ENCODE measurements at places on chromosomes 7 and 10.

DNA sequence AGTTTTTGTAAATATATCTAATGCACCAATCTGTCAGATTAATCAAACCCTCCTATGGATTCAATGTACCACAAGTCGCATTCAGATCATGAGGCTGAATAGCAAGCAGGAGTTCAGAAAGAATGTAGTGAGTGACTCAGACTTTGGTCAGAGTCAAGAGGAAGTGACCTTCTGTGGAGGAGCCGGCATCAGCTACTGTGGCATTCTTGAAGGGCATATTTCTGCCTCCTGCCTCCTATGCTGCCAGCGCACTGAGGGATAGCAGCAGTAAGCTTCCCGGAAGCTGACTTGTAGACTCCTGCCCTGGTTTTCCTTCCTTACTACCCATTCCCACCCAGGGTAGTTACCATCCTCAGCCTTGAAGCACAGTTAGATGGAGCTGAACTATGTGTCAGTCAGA is 867.5 kb downstream of the NRG3 start:
- peak; percentile 77 for DNase-seq

DNA sequence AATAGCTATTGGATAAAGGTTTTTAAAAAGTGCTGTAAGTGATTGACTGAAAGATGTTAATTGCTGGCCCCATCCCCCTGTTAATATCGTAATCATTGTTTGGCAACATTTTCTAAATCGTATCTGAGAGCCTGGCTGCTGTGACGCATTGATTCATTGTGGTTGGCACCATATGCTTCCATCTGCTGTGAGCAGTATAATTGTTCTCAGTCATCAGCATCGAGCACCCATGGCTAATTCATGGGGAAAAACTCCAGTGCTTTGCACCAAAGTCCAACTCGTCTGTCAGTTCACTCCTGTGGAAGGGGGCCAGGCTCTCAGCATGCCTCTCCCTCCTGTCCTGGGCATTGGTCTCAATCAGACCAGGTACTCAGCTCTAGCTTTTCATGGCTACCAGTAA is 205.2 kb downstream of the STK31 start:
- no peak for DNase-seq

DNA sequence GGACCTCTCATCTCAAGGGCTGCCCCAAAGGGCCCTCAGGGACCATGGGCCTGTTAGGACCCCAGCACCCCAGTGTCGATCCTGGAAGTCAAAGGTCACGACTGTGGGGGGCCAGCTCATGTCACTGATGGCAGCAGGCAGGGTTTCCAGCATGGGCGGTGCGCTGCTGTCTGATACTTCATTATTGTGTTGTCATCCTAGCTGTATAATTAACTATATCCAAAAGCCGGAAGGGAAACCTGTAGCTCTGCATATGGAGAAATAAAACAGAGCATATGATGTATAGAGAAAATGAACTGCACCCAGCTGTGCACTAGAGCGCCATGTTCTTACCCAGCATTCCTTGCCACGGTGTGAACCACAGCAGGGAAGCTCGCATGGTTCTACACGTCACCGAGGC is 196.3 kb downstream of the EBF3 start:
- DNase-seq: no peak

- no peak for DNase-seq
Observed at GRCh38 chr10:77829356-77829755, 97.2 kb downstream of the DLG5 start.

DNA sequence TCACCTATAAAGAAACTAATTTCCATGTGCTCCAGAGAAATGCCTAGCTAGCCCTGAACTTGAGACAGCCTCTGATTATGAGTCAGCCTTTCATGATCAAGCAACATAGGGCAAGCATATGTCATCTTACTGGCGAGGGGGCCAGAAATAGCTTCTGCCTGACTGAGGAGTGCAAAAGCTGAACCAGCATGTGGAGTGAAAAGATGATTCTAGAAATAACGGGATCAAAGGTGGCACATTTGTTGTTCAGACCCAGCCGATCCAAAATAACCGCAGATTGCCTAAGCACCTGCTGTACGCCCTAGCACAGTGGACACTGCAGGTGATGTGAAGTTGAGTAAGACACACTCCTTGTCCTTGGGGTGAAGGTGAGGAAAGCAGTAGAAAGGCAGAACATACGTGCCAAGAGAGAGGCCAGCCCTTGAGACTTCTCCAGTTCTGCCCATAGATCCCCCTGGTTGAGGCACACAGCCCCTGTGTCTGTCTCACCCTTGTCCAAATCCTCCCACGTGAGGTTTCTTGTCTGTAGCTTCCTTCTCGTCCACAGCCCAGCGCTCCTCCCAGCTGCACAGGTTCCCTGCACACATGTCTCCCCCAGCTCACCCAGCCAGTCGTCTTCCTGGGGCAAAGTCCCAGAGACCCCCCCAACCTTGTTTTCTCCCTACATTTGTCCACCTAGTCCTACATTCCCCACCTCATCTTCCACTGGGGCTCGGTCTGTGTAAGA is 2.8 kb upstream of the BCL7B start:
- DNase-seq: peak; percentile 89

- peak; percentile 54 for DNase-seq
Observed at GRCh38 chr7:46725838-46726237, 804.8 kb upstream of the IGFBP3 start.

DNA sequence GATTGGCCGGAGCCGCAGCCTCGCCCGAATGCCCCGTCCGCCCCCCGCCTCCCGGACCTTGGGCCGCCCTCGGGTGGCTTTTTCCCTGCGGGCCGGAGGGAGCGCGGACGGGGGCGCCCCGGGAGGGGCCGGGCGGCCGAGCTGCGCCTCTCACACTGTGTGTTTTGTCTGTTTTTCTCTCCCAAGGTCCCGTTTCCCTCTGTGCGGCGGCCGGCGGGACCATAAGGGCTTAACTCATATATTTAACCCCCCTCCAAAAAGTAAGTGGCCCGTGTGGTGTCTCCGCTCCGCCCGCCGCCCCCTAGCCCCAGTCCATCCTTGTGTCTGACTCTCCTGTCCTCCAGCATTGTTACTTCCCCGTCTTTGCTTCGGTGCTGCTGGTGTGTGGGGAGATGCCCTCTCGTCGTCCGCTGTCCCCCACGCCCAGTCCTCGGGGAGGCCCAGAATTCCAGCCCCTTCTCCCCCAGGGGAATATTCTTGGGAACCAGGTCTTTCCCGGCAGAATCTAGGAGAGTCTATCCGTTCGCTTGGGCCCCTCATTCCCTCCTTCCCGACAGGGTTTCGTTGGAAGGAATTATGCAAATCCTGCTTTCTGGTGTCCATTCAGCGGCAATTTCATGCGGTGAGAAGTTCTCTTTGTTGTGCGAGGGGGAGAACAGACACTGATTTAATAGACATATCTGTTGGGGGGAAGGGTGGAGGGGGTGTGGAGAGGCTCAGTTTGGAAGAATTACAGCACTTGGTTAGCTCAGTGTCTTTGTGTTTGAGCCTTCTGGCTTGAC is 1.3 kb downstream of the LCOR start:
- DNase-seq: peak; percentile 40

DNA sequence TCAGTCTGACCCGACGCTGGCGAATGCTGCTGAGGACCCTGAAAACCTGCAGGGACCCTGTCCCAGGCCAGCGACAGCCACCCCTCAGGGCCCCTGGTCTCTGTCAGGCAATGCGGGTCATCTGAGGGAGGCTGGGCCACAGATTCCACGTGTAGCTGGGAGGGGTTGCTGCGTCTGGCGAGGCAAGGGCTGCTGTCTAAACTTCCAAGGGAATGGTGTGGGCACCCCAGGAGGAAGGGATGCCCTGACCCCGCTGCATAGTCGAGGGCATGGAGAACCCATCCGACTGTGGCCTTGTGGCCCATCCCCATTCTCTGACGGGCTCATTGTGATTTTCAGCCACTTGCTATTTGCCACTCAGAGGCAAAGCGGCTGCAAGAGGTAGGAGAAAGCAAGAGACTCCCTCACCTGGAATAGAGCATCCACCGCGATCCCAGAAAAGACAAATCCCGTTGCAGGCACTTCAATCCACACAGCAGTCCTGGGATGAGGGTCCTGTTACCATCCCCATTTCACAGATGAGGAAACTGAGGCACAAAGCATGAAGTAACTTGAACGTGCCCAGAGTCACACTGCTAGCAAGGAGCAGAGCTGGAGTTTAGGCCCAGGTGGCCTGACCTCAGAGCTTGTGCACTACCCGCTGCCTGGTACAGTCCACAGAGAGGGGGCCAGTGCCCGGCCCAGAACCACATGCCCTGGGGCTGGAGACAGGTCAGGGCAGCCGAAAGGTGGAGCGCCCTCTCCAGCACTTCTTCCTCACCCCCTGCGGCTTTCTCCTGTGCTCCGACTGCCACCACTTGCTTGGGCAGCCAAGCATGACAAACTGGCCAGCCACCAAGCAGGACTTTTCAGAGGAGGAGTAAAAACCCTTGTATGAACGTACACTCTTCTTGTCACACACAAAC is 163.8 kb upstream of the KLF14 start:
- peak; percentile 48 for DNase-seq

DNA sequence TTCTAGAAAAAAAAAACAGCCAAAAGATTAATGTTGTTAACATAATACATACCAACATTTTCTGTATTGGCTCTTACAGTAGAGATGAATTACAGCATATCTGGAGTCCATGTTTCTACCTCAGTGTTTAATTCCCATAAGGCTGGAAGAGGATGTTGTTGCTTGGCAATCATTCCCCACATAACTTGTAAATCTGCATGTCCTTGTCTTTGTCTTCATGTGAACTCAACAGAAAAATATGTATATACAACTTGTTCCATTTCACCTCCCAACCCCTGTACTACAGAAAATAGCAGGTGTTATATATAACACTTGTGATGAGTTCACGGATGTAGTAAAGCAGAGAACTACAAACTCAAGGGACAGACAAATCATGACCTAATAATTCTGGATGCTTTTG is 160.9 kb upstream of the SEMA3C start:
- DNase-seq: no peak

- peak; percentile 34 for DNase-seq
Observed at GRCh38 chr10:60572511-60573194, 183.0 kb upstream of the ANK3 start.

DNA sequence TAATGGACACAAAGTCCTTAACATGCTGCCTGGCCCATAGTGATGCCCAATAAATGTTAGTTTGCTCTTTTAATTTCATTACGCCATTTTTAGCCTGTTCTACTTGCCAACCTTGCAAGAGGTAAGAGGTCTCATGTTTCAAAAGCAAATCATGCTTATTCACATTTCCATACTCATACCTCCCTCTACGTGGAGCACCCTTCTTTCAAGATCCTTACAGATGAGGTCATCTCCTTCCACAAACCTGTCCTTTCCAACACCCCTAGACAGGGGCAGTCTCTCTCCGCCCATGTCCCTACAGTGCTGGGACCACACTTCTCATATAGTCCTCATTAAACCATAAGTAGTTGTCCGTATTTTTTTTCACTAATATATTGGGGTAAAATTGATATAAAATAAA is 271.3 kb downstream of the FGFR2 start:
- DNase-seq: no peak

GRCh38 chr10:23174977-23175512 is 17.1 kb upstream of the PTF1A start:
- no peak for DNase-seq

DNA sequence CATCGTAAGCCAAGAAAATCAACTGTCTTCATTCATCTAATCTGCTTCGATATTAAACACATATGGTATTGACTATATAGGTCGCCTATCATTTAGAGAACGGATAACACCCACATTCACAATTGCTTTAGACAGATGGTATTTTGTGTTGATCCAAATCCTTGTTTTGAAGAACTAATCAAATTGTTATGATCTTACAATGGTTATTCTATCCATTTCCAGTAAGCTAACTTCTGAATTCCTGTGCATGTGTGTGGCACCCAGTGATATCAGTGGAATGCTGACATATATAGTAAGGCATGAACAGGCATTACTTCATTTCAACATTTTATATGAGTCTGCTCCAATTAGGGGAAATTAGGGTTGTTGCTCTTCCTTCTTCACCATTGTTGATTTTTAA is 98.8 kb downstream of the SEMA3E start:
- DNase-seq: peak; percentile 65

- DNase-seq: no peak
Observed at GRCh38 chr7:102898532-102898859, 14.3 kb upstream of the LRRC17 start.

DNA sequence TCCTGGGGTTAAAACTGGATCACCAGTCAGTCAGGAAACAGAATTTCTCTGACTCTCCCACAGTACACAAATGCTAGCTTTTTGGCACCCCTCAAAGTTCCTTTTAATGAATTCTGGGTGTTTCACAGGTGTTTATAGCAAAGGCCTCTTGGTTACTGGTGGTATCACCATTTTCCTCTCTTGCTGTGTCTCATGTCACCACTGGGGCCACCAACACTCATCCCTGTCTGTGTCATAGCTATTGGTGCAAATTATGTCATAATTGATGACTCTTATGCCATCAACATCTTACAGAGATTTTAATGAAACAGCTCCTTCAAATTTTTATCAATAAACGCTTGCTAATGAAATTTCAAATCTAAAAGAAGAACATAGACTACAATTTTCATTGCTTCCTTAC is 27.7 kb upstream of the OSBPL3 start:
- no peak for DNase-seq

DNA sequence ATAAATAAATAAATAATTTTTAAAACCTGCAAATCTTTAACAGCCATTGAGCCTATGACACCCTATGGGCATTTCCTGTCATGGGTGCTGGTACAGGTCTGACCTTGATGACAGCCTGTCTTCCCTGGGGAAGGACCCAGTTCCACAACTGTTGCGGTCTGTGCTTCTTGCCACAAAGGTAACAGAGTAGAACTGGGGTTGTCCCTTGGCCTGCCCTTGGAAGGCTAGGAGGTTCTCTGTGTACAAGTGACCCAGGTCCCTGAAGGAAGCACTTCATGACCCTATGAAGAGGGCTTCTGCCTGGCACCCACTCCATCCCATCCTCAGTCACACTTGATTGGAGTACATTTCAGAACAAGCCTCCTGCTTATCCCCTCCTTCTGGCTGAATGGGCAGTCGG is 66.9 kb downstream of the OGDH start:
- DNase-seq: no peak

DNA sequence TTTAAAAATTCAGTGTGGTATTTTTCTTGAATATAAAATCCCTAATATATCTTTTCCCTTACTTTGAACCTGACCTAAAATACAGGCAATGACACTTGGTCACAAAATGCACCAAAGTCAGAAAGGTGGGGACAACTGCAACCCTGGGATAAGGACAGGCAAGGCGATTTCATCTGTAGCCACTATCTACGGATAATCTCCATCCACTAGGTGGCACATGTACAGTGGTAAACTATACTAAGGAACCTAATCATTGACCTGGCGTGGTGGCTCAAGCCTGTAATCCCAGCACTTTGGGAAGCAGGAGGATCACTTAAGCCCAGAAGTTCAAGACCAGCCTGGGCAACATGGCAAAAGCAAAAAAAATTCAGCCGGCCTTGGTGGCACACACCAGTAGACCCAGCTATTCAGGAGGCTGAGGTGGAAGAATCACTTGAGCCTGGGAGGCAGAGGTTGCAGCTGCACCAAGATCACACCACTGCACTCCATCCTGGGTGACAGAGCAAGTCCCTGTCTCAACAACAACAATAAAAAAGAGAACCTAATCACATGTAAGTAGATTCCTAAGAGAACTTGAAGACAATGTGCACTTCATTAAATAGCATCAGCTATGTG is 98.9 kb downstream of the KMT2C start:
- peak; percentile 70 for DNase-seq

Measured in ELR (cell line).